Upper lobe of right lung (tissue), 1 donor: ENCODE measurements at places on chromosomes 6 and 20.

- no peak overlapping the region for H3K4me3 ChIP-seq
- H3K4me1 ChIP-seq = no peaks in the 10 kb centered on the region
- H3K27ac ChIP-seq = no peak overlapping the region
- H3K36me3 ChIP-seq = no peaks in the 10 kb centered on the region
- DNase-seq = no peak
These were observed 539.4 kb upstream of the BTBD3 start for GRCh38 chr20:11378252-11378651.

DNA sequence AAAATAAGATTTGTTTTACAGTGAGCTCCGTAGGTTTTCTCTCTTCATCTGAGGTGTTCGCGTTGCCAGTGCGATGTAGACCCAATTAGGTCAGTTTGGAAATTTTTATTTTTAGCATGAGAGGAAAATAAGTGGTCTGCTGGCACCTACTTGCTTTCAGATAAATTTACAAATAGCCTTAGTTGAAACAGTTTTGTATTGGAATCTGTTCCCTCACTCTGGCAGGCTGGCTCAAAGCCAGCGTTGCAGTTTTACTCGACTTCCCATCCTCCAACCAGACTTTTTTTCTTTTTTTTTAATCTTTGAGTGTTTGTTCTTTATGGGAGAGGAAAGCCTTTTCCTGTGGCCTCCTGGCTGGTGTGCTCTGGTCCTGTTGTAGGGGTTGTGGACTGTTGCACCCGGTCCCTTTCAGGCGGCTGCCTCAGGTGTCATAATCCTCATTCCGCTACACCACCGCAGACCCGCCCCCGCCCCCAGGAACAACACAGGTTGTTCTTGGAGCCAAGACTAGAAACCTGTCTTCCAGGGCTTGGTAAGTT is 46.7 kb downstream of the TIAM2 start:
- no peak overlapping the region for H3K4me3 ChIP-seq
- H3K27me3 ChIP-seq = no peaks in the 10 kb centered on the region
- peaks cover 6% of the 10 kb centered on the region for H3K4me1 ChIP-seq
- no peak for DNase-seq
- no peak overlapping the region for H3K27ac ChIP-seq

GRCh38 chr6:136038531-136038930 is 187.0 kb downstream of the PDE7B start:
- no peak for DNase-seq
- no peak overlapping the region for H3K27ac ChIP-seq

- no peak overlapping the region for H3K4me3 ChIP-seq
These were observed 8.5 kb upstream of the BTN1A1 start for GRCh38 chr6:26491604-26492003.

- no peaks in the 10 kb centered on the region for H3K4me1 ChIP-seq
- H3K27me3 ChIP-seq = no peaks in the 10 kb centered on the region
- no peaks in the 10 kb centered on the region for H3K36me3 ChIP-seq
- no peak for DNase-seq
These were observed 12.4 kb upstream of the PTPRK start for GRCh38 chr6:128532827-128533226.

GRCh38 chr6:15326067-15326614 is 80.3 kb downstream of the JARID2 start:
- no peak overlapping the region for H3K4me3 ChIP-seq

GRCh38 chr20:6185268-6185667 is 62.4 kb upstream of the FERMT1 start:
- no peaks in the 10 kb centered on the region for H3K27me3 ChIP-seq
- H3K27ac ChIP-seq = no peak overlapping the region
- no peaks in the 10 kb centered on the region for H3K4me1 ChIP-seq
- no peaks in the 10 kb centered on the region for H3K36me3 ChIP-seq
- DNase-seq = no peak

GRCh38 chr6:32151181-32151862 is 417 bp downstream of the PRRT1 start:
- no peaks in the 10 kb centered on the region for H3K36me3 ChIP-seq
- H3K27me3 ChIP-seq = peaks cover 27% of the 10 kb centered on the region
- H3K4me3 ChIP-seq = peak overlapping the region; percentile 75

GRCh38 chr6:11404838-11405237 is 132.7 kb upstream of the TMEM170B start:
- H3K4me3 ChIP-seq = no peak overlapping the region
- no peaks in the 10 kb centered on the region for H3K27me3 ChIP-seq
- H3K36me3 ChIP-seq = no peaks in the 10 kb centered on the region
- no peak for DNase-seq
